ENCODE measurements at places on chromosomes 12 and 14.

DNA sequence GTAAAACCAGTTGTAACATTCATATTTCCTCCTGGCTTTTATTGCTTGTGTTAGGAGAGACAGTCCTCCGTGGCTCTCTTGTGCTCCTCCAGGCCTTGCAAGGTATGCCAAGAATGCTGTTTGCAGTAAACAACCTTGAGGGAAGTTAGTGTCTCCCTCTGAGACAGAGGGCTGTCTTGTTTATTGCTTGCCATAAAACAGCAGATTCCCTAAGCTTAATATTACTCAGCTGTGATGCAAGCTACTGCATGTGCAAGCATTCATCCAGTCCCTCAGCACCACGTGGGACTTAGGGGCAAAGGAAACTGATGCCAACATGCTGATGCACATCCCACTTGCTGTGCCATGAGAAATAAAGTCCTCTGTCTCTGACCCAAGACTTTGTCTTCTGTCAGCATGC lies 6.6 kb downstream of the POMT2 start:
- no peak for DNase-seq

GRCh38 chr14:31340297-31341063 lies 79.9 kb downstream of the HEATR5A start:
- no peak for DNase-seq

DNA sequence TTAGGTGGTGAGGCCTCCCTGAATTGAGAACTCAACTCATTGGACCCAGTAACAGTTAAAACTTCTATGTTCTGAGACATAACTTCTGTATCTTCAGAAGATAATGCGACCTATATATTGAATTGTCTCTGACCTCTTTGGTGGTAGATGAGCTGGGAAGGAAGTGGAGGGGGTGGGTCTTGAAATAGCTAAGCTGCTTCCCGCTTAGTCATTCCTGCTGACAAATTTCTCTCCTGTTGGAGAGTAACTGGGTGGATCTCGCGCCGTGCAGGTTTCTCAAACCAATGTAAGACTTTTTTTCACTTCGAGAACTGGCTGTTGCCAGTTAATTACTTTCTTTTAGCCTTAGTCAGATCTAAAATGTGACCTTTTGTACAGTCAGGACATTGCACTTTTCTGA lies 100.8 kb downstream of the PPHLN1 start:
- DNase-seq: no peak

GRCh38 chr12:89542236-89542635 lies 16.4 kb upstream of the POC1B start:
- no peak for DNase-seq

DNA sequence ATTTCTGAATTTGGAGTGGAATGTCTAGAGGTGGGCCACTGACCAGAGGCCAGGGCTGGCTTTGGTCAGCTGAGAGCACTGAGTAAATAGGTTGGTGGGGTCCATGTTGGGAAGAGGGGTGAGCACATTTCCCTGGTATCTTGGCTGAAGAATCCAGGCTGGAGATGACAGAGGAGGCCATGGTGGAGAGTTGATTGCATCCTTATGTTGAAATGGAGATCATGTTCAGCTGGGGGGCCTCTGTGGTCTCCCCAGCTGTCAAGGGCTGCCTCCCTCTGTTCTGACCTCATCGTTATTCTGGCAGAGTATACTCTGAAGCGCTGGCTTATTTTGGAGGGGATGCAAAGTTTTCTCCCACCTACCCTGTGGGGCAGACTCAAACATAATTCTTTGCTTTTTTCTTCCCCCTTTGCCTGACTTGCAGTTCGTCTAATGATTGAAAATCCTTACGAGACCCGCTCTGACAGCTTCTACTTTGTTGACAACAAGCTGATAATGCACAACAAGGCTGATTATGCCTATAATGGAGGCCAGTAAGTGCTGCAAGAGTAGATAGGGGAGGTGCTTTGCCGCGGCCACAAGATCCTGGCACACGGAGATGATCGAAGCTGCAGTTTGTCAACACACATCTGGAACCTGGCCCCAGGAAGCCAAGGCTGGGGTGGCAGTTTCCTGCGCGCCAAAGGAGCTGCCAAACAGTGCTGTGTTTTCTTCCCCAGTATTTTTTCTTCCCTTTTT lies 6.0 kb upstream of the ACADS start:
- no peak for DNase-seq

- DNase-seq: no peak
Measured at GRCh38 chr12:8678661-8679111, 16.1 kb upstream of the MFAP5 start.

DNA sequence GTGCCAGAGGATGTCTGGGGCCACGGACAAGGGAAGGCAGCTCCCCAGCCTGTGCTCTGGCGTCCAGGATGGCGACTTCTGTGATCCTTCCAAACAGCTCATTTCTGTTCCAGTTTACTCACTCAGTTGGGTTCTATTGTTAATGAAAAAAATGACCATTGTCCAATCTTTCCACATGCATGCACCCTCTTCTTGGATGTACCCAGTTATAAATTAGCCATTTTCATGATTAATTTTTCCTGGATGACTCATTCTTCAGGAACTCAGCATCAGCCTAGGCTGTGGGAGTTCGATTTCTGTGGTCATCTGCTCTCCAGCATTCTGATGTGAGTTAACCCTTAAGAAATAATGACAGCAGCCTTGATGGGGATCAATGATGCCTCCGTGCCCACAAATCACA lies 926.8 kb downstream of the BCL11B start:
- DNase-seq: no peak

DNA sequence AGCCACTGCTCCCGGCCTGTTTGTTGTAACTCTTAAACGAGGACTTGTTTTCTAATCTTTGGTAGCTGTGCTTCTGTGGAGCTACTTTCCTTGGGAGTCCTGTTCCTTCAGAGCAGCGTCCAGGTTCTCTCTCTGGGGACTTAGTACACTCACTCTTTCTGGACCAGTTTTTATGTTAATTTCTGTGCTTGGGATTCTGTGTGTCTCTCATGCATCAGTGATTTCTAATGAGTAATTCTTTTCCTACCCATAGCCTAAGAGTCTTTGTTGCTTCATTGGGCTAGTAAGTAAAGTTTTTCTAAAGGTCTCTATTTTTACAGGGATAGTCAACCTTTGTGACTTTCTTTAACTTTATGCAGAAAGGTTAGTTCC lies 289.3 kb downstream of the FBXL14 start:
- no peak for DNase-seq

- DNase-seq: no peak
Measured at GRCh38 chr14:78697341-78697740, 527.2 kb downstream of the NRXN3 start.

DNA sequence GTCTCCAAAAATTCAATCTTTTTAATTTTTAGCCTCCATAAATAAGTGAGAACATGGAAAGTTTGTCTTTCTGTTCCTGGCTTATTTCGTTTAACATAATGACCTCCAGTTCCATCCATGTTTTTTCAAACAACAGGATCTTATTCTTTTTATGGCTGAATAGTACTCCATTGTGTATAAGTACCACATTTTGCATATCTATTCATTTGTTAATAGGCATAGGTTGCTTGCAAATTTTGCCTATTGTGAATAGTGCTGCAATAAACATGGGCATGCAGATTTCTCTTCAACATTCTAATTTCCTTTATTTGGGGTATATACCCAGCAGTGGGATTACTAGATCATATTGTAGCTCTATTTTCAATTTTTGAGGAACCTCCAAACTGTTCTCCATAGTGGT lies 16.1 kb upstream of the PAH start:
- no peak for DNase-seq

DNA sequence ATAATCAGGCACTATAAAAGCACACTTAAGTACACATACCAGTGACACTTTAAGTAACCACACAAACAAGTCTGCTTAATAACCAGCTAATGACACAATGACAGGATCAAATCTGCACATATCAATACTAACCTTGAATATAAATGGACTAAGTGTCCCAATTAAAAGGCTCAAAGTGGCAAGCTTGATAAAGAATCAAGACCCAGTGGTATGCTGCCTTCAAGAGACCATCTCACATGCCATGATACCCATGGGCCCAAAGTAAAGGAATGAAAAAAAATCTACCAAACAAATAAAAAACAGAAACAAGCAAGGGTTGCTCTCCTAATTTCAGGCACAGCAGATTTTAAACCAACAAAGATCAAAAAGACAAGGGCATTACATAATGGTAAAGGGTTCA lies 470.4 kb downstream of the TRHDE start:
- DNase-seq: no peak

DNA sequence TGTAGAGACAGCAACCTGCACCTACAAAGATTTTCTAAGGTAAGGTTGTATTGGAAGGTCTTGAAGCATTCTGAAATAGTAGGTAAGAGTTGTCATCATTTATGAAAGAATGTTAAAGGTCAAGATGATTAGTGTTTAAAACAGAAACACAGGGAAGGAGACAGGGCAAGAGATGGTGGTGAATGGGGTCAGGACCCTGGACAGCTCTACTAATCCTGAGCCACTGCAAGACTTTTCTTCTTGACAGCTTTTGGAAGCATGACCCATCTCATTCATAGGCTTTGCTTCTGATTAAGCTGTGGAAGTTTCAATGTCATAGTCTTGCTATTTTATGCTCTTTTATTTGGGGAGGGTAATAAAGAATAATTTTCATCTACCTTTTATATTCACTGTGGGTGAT lies 75.5 kb upstream of the CAND1 start:
- DNase-seq: no peak

GRCh38 chr12:132469423-132469822 lies 20.5 kb upstream of the FBRSL1 start:
- DNase-seq: no peak

DNA sequence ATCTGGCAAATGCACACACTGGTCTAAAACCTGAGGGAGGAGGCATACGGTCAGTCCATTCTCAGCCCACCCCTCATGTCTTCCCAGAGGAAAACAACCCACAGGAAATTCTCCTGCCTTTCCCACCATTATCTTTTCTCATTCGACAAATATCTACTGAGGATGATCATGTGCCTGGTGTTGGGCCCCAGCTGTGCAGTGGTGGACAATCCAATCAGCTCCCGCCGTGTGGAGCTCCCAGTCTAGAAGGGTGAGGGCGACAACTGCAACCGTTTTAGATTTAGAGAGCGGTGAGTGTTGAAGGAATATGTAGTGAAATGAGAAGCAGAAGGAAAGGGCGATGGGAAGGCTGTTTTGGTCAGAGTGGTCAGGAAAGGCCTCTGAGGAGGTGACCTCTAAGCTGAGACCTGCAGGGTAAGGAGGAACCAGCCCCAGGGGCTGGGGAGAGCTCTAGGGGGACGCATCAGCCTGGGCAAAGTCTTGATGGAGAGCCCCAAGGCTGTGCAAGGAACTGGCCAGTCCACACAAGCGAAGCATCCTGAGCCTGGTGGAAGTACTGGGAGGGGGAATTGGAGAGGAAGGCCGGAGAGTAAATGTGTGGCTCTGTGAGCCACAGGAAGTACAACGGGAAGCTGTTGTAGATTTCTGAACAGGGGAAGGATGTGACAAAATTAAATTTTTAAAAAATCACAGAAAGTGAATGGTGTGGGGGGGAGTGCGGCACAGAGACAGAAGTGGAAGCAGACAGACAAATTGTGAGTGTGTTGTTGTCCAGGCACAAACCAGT lies 192.8 kb downstream of the NTF3 start:
- DNase-seq: no peak

DNA sequence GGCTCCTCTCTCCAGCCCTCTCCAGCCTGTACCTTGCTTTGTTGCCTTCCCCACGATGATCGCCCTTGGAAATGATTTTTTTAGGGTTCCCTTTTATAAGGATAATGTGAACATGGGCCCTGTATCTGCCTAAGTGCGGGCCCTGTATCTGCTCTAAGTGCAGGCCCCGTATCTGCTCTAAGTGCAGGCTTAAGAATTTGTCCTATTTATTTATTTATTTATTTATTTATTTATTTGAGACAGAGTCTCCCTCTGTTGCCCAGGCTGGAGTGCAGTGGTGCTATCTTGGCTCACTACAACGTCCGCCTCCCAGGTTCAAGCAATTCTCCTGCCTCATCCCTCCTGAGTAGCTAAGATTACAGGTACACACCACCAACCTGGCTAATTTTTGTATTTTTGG lies 22.5 kb downstream of the GALNT16 start:
- DNase-seq: no peak

GRCh38 chr14:24818823-24819341 lies 184.9 kb upstream of the GZMB start:
- DNase-seq: no peak

DNA sequence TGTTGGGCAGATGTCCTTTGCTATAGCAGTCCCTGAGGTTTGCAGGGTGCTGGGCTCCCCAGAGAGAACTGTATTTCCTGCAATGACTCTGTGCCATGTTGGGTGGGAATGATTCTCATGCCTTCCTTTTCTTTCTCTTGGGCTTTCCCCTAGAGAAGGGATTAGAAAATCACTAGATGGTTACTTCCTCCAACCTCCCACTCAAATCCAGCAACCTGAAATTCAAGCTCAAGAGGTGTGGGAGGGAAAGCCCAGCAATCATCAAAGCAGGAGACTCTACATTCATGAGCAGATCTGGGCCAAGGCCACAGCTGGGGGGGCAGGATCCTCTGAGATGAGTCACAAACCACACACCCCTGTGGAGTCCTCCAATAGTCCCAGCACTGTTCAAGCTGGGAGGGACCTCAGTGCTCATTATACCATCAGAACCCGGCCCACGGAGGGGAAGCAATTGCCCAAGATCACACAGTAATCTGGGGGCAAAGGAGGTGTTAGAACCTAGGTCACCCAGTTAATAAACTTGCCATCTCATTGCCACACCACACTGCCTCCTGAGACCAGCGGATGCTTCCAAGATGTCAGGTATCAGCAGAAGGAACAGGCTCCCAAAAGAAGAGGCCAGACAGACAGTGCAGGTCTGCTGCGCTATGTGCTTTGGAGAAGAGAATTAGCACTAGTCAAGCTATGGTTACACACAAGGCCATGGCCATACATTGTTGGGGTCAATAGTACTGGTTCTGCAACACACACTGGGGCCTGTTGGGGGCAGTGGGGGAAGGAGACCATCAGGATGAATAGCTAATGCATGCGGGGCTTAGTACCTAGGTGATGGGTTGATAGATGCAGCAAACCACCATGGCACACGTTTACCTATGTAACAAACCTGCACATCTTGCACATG lies 65.7 kb downstream of the TTC9 start:
- DNase-seq: no peak

Data from CD4-positive, alpha-beta T cell treated with Interleukin-15 for 4 hours (primary cell).